ENCODE measurements at places on chromosomes 5 and 9. TPM values are rescaled to one million over a fixed set of nuclear protein-coding genes. Genes with fewer than 3 reads are reported as not detected.

GRCh38 chr9:115261656-115262081, 143.7 kb upstream of the TNC start:
- DNase-seq = peak; percentile 48

GRCh38 chr9:16312962-16313546, 557.4 kb downstream of the BNC2 start:
- no peak for DNase-seq

DNA sequence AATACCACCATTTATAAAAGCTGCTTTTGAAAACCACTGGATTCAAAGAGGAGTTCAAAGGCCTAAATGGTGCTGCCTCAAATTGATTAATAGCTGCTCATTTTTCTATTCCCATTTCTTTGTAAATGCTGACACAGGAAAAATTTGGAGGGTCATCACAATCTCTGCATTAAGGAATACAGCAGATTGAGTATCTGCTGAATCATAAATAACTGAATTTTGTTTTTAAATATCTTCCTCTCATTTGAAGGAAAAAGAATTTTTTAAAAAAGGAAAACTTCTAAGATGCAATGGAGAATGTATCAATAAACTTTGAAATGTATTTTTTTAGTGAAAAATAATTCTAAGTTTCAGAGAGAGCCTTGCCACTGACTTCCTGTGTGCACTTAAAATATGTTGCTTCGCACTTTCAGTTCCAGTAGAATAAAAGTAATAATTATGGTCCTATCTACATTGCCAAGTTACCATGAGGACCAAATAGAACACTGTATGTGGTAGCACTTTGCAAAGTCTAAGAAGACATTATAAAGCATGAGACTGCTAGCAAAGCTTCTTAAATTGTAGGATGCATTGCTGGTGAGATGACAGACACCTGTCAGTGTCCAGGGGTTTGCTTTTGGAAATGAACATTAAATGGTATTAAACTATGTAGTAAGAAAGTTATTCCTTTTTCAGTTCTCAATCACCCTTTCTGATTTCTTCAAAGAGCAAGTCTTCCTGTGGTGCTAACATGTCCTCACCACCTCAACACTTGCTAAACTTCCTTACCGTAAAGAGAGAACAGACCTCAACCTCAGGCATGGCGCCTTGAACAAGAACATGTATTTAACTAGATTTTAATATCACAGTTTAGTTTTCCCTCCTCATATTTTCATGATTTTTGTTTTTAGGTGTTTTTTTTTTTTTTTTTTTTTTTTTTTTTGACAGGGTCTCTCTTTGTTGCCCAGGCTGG, 555.1 kb downstream of the EBF1 start:
- no peak for DNase-seq

DNA sequence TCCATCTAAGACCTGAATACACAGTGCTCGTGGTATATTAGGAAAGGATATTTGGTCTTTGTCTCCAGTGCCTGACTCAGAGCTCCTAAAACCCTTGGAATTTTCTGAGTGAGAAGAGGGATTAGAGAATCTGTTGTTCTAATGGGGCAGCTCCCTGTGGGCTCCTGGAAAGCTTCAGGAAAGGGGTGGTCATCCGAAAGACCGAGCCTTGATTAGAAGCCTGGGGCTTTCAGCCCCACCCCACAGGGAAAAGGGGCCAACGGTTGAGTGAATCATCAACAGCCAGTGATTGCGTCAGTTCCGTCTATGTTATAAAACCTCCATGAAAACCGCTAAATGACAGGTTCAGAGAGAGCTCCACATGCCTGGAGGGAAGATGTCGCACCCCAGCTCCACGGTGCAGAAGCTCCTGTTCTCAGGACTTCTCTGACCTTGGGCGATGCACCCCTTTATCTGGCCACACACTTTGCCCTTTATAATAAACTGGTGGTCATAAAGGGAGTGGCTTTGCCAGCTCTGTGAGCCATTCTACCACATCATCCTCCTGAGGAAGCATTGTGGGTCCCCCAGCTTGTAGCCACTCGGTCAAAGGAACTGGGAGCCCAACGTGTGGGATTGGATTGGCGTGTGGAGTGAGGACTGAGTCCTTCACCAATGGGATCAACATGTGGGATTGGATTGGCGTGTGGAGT, 71.0 kb upstream of the ICE1 start:
- DNase-seq = peak; percentile 56

- DNase-seq = no peak
Measured at GRCh38 chr5:171855265-171855664, 69.6 kb downstream of the SMIM23 start.

- no peak for DNase-seq
Measured at GRCh38 chr9:76932265-76932664, 26.4 kb upstream of the PRUNE2 start.

DNA sequence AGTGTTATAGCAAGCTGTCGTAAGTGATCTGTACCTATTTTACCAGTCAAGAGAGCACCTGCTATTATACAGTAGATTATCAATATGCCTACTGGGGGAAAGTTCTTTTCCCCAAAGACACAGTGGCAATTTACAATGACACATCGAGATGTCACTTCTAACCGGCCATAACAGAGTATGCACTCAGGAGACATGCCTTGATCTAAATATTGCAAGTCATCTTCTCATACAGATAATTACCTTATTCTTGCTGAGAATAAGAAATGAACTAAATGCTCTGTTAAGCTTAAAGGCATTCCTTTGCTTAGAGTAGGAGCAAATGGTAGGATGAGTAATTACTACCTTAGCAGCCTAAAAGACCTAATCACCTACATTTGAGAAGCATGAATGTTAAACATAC, 71.6 kb downstream of the PKD2L2 start:
- no peak for DNase-seq

DNA sequence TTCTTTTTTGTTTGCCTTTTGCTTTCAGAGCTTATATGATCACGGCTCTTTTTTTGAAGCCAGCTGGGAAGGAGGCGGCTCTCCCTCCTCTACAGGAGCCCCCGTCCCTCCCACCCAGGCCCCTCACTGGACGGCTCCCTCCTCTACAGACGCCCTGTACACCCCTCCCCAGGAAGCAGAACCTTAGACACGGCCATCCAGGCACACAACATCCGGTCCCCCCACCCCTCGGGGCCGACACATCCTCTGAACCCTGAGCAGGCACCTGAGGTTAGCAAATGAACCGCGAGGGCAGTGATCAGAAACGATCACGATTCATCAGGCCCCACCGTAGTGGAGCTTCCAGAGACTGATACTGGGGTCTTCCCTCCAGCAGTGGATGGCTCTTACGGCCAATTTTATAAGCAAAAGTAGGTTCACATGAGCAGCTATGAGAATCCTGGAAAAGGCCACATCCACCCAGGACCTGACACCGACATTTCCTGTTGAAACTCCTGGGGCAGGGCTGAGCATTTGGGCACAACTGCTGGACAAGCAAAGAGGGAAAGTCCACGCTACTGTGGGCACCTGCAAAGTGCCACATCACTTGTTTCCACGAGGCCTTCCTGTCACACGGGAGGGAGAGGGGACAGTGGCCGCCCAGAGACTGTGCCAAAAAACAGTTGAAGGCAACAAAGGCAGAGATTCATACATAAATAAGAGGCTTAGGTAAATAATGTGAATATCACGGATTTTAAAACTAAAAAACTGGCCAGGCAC, 78.9 kb downstream of the SEMA4D start:
- no peak for DNase-seq

- DNase-seq = no peak
Measured at GRCh38 chr9:130658893-130659698, 5.3 kb upstream of the PRDM12 start.

- no peak for DNase-seq
Measured at GRCh38 chr5:40160435-40160834, 519.3 kb upstream of the PTGER4 start.

DNA sequence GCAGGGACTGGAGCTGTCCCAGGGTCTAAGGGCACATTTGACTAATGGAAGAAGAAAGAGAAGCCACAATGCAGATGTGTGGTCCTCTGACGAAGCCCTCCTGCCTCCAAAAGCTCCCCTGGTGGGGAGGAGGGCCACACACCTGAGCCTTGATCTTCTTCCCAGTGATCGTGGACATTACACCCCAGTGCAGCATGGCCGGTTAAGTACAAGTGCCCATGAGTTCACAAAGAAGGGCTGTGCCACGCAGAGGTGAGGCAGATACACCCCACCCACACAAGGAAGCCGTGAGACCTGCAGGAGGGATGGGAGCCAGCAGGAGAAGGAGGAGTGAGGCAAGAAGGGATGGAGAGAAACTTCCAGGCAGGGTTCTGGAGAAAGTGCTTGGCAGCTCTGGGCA, 199.0 kb upstream of the MVB12B start:
- DNase-seq = no peak

The OR2K2 gene
- total RNA-seq = not detected

The NME5 gene
- 0.67 TPM for total RNA-seq

The TRIM7 gene
- total RNA-seq = 3.9 TPM

The CEL gene
- total RNA-seq = 0.53 TPM
